ENCODE measurements at places on chromosomes 16 and 17.
A peak's percentile ranks its signal among the peaks of the same experiment; 100 is the strongest.

GRCh38 chr17:36851250-36851649 is 86.0 kb upstream of the LHX1 start:
- no peaks in the 10 kb centered on the region for H3K4me1 ChIP-seq
- no peak for DNase-seq
- peaks cover 20% of the 10 kb centered on the region for H3K27me3 ChIP-seq
- H3K27ac ChIP-seq, result no peak overlapping the region

- peak; percentile 71 for DNase-seq
- peaks cover 42% of the 10 kb centered on the region for H3K4me1 ChIP-seq
- no peaks in the 10 kb centered on the region for H3K36me3 ChIP-seq
- peak overlapping the region; percentile 88 for H3K27ac ChIP-seq
- no peaks in the 10 kb centered on the region for H3K27me3 ChIP-seq
Observed at GRCh38 chr17:879546-880442, 97.6 kb downstream of the MRM3 start.

DNA sequence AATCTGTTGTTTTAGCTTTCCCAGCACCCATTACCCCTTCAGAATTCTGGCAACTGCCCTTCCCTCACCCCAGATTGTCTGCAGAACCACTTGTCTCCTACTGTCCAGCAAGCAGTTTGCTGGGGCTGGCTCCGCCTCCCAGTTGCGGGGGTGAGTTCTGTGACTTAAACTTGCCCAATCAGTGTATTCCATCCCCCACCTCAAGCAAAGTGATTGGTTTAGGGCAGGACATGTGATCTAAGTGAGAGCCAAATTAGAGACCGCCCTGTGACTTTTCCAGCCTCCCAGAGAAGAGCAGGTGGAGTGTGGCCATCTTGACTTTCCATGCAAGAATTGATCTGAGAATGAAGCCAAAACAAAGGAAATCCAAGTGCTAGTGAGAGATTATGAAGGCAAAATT is 22.7 kb upstream of the SRCIN1 start:
- no peaks in the 10 kb centered on the region for H3K4me1 ChIP-seq
- no peak for DNase-seq
- H3K27ac ChIP-seq, result no peak overlapping the region

- H3K4me1 ChIP-seq, result peaks cover 19% of the 10 kb centered on the region
- H3K4me3 ChIP-seq, result no peak overlapping the region
- no peak for DNase-seq
- H3K36me3 ChIP-seq, result no peaks in the 10 kb centered on the region
Observed at GRCh38 chr16:89842471-89843408, 14.5 kb downstream of the SPIRE2 start.

DNA sequence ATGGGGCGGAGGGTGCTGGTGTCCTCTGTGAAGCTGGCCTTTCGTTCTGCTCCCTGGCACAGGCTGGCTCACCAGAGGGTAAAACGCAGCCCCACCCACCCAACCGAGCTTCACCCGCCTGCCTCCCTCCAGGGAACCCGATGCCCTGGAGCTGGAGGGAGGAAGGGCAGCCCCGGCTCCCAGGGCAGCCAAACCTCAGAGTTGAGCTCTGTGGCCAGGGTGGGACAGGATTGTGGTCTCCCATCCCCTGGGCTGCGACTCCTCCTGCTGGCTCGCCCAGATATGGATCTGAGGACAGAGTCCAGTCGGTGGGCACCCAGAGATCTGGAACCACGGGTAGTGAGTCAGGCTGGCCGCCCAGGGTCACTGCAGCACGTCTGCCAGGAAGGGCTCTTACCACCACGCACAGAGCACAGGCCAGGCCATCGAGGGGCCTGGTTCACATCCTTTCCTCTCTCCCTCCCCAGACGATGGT is 42.6 kb upstream of the CHMP6 start:
- H3K4me3 ChIP-seq, result no peak overlapping the region
- H3K27ac ChIP-seq, result no peak overlapping the region
- H3K4me1 ChIP-seq, result no peaks in the 10 kb centered on the region
- DNase-seq, result no peak

- H3K27ac ChIP-seq, result peak overlapping the region; percentile 72
- H3K4me3 ChIP-seq, result no peak overlapping the region
- peaks cover 18% of the 10 kb centered on the region for H3K4me1 ChIP-seq
- DNase-seq, result no peak
Observed at GRCh38 chr16:71709229-71709781, 15.2 kb downstream of the PHLPP2 start.

- no peaks in the 10 kb centered on the region for H3K27me3 ChIP-seq
- H3K4me3 ChIP-seq, result no peak overlapping the region
- no peaks in the 10 kb centered on the region for H3K36me3 ChIP-seq
- peak overlapping the region; percentile 76 for H3K27ac ChIP-seq
- peaks cover 53% of the 10 kb centered on the region for H3K4me1 ChIP-seq
Observed at GRCh38 chr16:70430667-70431536, 8.0 kb downstream of the ST3GAL2 start.

DNA sequence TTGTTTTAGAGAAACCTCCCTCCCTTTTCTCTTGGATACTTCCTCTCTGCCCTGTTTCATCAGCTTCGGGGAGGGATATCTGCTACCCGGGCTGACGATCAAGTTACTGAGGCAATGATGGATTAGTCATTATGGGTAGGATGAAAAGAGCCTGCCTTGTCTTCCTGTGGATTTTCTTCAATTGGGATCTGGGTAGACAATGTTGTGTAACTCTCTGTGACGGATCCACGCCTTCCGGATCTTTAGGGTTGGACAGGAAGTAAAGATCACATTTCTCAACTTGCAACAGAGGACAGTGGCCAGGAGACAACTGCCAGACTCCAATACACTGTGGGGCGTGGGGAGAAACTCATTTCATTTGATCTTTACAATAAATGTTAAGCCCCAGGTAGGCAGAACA is 11.3 kb upstream of the CHST6 start:
- H3K27ac ChIP-seq, result peak overlapping the region; percentile 37
- peaks cover 3% of the 10 kb centered on the region for H3K4me1 ChIP-seq
- H3K4me3 ChIP-seq, result no peak overlapping the region
- no peaks in the 10 kb centered on the region for H3K36me3 ChIP-seq

- peak overlapping the region; percentile 89 for H3K27ac ChIP-seq
- no peaks in the 10 kb centered on the region for H3K36me3 ChIP-seq
- H3K27me3 ChIP-seq, result no peaks in the 10 kb centered on the region
- H3K4me1 ChIP-seq, result peaks cover 19% of the 10 kb centered on the region
- H3K4me3 ChIP-seq, result peak overlapping the region; percentile 19
- peak; percentile 62 for DNase-seq
Observed at GRCh38 chr17:35433075-35433894, 985 bp upstream of the SLFN12 start.

GRCh38 chr17:62712171-62712581 is 84.7 kb downstream of the MRC2 start:
- H3K4me3 ChIP-seq, result no peak overlapping the region
- no peak overlapping the region for H3K27ac ChIP-seq
- no peaks in the 10 kb centered on the region for H3K4me1 ChIP-seq
- H3K36me3 ChIP-seq, result no peaks in the 10 kb centered on the region
- no peak for DNase-seq

DNA sequence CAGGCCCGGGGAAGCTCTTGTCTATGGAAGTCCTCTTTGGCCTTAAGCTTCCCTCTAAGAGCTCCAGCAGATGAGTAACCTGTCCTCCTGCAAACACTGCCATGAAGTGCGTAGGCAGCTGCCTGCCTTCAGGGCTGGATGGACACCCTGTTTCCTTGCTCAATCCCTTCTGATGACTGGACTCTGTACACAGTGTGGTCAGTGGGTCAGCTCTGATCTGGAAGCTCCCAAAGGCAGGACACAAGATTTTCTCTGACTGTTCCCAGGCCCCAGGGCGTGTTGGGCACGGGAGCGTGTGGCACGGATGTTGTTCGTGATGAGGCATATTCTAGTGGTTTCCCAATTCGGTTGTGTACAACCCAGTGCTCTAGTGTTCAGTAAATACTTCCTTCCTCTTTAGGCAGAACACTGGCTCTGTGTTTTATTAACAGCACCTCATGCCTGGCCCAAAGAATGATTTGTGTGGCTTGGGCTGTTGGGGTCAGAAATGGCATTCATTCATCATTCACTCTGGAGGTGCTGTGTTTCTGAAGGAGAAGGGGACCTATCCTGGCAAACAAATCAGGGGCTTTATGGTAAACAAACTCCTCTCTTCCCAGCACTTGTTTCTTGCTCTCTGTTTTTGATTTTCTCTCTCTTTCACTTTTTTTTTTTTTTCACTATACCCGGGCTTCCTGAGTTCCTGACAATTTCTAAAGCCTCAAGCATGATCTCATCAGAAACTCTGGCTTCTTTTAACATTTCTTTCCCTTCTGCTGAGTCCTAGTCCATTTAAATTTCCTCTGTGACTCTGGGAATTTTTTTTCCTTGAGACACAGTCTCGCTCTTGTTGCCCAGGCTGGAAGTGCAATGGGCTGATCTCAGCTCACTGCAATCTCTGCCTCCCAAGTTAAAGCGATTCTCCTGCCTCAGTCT is 12.0 kb upstream of the RNF157 start:
- H3K4me1 ChIP-seq, result peaks cover 8% of the 10 kb centered on the region
- peak overlapping the region; percentile 78 for H3K27ac ChIP-seq
- H3K4me3 ChIP-seq, result no peak overlapping the region

GRCh38 chr17:61420745-61421398 is 21.2 kb downstream of the TBX2 start:
- no peaks in the 10 kb centered on the region for H3K36me3 ChIP-seq
- H3K27ac ChIP-seq, result no peak overlapping the region
- H3K4me3 ChIP-seq, result no peak overlapping the region

GRCh38 chr17:27892542-27892865 is 661 bp downstream of the LYRM9 start:
- no peaks in the 10 kb centered on the region for H3K36me3 ChIP-seq
- no peak for DNase-seq
- H3K27ac ChIP-seq, result peak overlapping the region; percentile 86
- peaks cover 11% of the 10 kb centered on the region for H3K4me1 ChIP-seq

- H3K27ac ChIP-seq, result no peak overlapping the region
- peaks cover 9% of the 10 kb centered on the region for H3K4me1 ChIP-seq
- H3K27me3 ChIP-seq, result no peaks in the 10 kb centered on the region
- DNase-seq, result no peak
Observed at GRCh38 chr17:18957831-18958230, 5.9 kb downstream of the SLC5A10 start.

- no peaks in the 10 kb centered on the region for H3K27me3 ChIP-seq
- H3K27ac ChIP-seq, result no peak overlapping the region
- H3K4me3 ChIP-seq, result no peak overlapping the region
Observed at GRCh38 chr17:10029129-10029528, 124.1 kb upstream of the RCVRN start.

DNA sequence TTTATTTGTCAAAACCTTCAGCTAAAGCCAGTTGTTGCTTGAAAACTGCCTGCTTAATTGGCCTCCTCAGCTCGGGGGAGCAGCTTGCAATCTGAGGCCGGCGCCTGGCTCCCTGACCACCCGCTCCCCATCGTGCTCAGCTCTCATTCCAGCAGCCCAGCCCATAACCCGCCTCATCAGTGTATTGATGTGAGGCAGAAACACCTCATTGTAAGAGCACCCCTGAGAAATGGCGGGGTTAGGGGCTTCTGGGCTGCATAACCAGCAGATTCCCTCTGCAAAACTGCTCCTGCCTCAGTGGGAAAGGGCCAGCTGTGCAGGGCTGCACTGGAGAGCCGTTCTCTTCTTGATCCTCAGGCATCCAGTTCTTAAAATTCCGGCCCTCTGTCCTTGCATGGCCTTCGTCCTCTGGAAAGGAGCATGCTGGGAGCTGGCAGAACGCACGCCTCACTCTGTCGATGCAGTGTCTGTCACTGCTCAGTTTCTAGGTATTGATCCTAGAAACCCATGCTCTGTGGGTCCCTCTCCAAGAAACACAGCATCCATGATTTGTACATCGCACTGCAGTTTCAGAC is 113.8 kb upstream of the CHMP6 start:
- no peaks in the 10 kb centered on the region for H3K27me3 ChIP-seq
- no peak overlapping the region for H3K27ac ChIP-seq
- H3K4me1 ChIP-seq, result no peaks in the 10 kb centered on the region
- DNase-seq, result peak; percentile 7
- H3K4me3 ChIP-seq, result no peak overlapping the region

GRCh38 chr16:73202161-73202729 is 154.3 kb upstream of the ZFHX3 start:
- peaks cover 37% of the 10 kb centered on the region for H3K4me1 ChIP-seq
- peak overlapping the region; percentile 32 for H3K27ac ChIP-seq
- peak; percentile 79 for DNase-seq
- H3K27me3 ChIP-seq, result no peaks in the 10 kb centered on the region
